ENCODE measurements at places on chromosomes 11 and 22.

DNA sequence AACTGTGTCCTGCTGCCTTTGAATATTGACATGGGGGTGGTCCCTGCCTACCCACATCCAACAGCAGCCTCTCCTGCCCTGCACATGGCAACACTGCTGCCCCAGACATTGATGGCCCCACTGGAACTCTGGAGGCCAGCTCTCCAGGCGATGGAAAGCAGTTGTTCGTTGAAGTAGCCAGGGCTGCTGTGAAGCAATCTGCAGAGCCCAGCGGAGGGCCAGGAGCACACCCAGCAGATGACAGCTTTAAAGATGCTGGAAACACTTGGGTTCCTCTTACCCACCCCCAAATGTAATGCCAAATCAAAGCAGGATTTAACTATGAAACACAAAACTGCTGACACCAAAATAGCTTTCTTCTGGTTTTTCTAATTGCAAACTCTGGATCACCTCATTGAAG lies 165.6 kb upstream of the NAV2 start:
- no peak for DNase-seq

DNA sequence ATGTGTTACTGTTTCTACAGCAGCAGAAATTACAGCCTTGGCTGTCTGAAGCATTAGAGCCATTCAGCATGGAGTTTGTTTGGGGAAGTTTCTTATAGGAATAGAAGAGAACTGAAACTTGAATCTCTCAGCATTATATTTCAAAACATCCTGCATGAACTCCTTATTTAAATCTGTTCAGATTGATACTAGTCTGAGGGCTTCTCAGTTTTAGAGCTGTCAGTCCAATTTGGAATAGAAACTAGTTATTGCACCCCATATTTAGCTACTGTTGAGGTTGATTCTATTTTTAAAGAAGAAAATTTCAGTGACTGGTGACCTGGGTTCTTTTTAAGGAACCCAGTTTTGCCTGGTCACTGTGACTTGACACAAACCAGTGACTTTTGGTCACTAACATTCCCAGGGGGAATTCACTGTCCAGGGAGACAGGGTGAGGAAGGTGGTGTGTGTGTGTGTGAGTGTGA lies 126.0 kb upstream of the TTC12 start:
- no peak for DNase-seq

DNA sequence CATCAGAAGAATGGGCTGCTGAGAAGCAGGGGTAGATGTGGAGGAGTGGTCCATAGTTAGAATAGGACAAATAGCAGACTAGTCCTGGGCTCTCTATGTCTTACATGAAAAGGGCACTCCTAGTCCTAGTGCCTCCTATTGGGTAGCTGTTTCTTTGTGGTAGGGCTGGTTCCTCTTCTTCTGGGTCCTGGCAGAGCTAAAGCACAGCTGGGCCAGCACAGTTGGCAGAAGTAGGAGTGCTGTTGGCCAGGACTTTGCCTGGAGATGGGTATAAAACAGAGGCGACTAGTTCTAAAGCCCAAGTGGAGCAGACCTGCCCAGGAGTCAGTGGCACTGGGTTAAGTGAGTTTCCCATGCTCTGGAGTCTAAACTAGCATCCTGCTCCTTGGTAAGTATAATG lies 55.2 kb downstream of the PPFIBP2 start:
- DNase-seq = no peak

GRCh38 chr11:4565371-4565770 lies 16.2 kb upstream of the OR52I2 start:
- DNase-seq = no peak

GRCh38 chr22:49363526-49364230 lies 464.0 kb downstream of the BRD1 start:
- DNase-seq = no peak

GRCh38 chr22:50282361-50283155 lies 12.4 kb upstream of the MAPK11 start:
- DNase-seq = peak; percentile 78

GRCh38 chr11:61728066-61728939 lies 24.1 kb upstream of the MYRF start:
- no peak for DNase-seq

- no peak for DNase-seq
These were observed 29.8 kb upstream of the PPP6R3 start for GRCh38 chr11:68430801-68431200.

- DNase-seq = no peak
These were observed 6.1 kb downstream of the P2RY2 start for GRCh38 chr11:73223998-73224730.

GRCh38 chr22:46105494-46106278 lies 44.6 kb upstream of the PPARA start:
- no peak for DNase-seq

DNA sequence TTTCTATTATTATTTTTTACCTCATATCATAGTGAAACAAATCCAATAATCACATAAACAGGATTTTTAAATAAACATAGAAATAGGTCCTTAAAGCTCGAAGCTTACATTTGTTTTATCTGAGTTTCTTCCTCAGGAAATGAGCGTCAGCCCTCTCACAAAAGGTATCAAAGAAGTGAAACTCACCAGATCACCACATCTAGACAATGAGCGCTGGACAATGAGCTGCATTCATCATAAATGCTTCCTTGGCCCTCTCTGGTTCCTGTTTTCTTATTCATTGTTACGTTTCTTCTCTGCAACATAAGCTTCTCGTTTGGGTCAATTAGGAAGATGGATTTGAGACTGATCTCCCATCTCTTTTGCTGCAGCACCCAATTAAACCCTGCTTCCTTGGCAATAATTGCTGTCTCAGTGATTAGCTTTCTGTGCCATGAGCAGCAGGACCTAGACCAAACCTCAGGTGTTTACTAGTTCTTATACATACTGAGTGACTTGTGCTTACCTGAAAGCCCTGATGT lies 649.9 kb upstream of the LUZP2 start:
- DNase-seq = no peak

DNA sequence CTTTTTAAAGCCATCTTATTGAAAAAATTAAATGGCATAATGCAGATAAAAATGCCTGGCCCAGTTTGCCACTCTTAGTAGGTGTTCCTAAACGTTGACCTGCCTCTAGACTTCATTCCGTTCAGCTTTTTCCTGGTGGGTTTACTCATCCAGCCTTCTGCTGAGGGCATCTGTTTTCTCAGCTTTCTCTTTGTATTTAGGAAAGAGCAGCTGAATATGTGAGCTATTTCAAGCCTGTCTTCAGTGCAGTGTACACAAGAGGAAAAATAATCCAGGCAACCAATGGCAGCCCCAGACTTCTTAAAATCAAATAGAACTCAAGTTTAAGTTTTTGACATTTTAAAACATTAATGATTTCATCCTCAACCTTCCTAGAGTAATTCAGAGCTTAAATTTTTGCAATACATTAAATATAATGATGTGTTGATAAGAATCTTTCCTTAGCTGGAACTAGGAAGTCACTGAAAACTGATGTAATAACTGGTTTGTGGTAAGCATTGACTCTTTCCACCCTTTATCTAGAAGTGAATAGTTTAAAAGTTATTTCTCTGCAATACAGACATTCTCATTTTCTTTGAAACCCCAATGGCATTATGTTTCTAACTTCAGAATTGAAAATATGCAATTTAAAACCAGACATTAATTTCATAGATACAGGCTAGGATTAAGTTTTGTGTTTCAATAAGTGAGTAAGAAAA lies 165.4 kb downstream of the AASDHPPT start:
- no peak for DNase-seq

GRCh38 chr11:119222308-119222707 lies 16.2 kb downstream of the CBL start:
- no peak for DNase-seq

GRCh38 chr22:26893173-26894110 lies 236.1 kb downstream of the MIAT start:
- DNase-seq = peak; percentile 74

GRCh38 chr11:65891219-65892136 lies 1.0 kb downstream of the CCDC85B start:
- peak; percentile 34 for DNase-seq

DNA sequence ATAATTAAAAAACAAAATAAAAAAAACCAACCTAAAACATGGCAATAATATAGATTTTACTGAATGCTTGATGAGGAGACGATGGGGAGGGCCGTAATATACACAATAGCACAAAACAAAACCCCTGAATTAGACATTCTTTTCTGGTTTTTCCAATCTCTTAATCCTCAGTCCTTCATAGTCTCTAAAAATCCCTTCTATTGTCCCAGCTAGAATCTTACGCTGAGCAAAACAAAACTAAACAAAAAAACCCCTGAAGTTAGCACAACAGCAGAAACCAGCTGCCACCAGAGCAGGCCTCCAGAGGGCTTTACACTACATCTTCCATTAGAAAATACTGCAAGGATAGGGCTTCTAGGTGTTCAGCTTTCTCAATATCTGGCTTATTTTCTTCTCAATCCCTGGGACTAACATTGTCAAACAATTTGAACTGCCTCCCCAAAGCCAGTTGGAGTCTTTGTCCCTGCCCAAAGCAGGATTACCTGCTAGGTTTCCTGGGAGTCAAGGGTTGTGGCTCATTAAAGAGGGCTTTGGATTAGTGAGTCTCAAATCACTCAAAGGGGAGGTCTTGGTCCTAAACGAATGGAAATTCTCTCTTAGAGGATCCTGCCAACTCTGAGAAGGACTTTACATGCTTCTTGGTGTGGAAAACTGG lies 2.1 kb upstream of the RNF26 start:
- DNase-seq = no peak

- no peak for DNase-seq
These were observed 47.0 kb upstream of the ADORA2A start for GRCh38 chr22:24380220-24380904.

DNA sequence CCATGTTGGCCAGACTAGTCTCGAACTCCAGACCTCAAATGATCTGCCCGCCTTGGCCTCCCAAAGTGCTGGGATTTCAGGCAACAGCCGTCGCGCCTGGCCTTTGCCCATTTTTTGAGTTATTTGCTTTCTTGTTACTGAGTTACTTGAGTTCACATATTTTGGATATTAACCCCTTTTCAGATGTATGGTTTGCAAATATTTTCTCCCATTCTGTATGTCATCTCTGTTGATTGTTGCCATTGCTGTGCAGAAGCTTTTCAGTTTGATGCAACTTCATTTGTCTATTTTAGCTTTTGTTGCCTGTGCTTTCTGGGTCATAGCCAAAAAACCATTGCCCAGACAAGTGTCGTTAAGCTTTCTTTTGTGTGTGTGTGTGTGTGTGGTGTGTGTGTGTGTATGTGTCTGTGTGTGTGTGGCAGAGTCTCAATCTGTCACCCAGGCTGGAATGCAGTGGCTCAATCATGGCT lies 6.8 kb downstream of the TSGA10IP start:
- DNase-seq = no peak

DNA sequence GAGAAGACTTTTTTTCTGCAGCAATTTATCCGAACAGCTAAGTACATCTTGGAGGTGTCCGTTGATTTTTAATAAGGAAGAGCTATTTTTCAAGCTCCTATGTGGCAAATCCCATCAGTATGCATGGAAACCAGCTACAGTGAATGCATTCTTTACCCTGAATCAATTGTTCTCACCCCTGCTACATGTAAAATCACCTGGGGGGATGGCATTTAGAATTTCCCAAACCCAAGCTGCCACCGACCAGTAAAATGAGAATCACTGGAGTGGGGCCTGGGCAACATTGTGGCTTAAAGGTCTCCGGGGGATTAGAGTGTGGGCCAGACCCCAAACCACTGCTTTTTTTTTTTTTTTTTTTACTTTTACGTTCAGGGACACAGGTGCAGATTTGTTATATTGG lies 2.8 kb upstream of the ZNF195 start:
- DNase-seq = no peak

GRCh38 chr11:88341522-88342251 lies 4.2 kb upstream of the CTSC start:
- DNase-seq = no peak

DNA sequence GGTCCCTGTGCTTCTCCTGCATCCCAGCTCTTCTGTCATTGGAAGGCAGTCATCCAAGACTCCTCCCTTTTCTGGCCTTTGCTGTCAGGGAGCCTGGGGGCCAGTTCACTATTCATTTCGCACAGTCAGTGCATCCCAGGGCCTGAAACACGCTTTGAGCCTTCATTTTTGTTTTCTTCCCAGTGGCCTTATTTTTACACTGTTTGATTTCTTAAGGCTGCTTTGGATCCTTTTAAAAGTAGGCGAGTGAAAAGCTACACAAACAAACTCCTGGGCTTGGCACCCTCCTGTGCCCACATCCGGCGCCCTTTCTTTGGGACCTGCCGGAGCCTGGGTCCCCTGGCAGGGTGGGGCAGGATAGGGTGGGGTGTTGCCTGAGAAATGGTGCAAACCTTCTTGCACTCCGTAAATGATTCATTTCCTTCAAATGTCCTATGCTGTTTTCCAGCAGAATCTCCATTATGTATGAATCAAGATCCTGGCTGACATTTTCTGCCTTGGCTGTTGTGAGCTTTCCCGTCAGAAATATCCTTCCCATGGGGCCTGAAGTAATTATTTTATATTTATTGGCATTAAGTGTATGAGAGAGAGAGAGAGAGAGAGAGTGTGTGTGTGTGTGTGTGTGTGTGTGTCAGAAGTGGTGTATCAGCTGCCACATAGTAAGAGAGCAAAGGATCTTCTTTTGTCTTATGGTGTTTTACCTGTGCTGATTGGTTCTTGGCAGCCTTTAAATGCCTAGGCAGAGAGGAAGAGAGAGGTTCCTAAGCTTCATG lies 45.6 kb downstream of the BCR start:
- peak; percentile 46 for DNase-seq

DNA sequence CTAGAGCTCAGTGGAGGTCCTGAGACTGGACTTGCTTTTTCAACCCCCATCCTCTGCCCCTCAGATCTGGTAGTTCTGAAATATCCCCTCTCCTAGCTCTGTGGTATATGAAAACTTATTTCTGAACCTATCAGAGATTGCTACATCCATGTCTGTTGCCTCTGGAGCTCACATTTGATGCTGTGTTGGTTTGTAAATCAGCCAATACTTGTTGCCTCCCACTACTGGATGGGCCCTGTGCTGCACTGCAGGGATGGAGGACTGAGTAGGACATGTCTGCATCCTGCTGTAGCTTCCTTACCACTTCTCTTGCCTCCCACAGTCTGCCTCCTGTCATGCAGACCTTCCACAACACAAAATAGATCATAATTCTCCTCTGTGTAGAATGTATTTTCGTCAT lies 5.2 kb downstream of the OLFML1 start:
- peak; percentile 10 for DNase-seq

DNA sequence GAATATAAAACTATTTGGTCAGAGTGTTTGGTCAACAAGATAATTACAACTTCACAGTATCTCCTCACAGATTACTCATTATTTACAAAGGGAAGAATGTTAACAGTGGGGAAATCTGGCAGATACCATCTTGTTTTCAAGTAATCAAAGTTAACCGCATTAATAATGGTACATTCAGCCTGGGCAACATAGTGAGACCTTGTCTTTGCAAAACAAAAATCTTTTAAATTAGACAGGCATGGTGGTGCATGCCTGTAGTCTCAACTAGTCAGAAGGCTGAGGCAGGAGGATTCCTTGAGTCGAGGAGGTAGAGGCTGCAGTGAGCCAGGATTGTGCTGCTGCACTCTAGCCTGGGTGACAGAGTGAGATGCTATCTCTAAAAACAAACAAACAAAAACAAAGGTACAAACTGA lies 78.5 kb downstream of the ACER3 start:
- DNase-seq = no peak

GRCh38 chr11:46521961-46522681 lies 71.7 kb downstream of the AMBRA1 start:
- peak; percentile 38 for DNase-seq
